Omental fat pad (tissue), 4 donors: ENCODE measurements at places on chromosomes 13 and 19.

DNA sequence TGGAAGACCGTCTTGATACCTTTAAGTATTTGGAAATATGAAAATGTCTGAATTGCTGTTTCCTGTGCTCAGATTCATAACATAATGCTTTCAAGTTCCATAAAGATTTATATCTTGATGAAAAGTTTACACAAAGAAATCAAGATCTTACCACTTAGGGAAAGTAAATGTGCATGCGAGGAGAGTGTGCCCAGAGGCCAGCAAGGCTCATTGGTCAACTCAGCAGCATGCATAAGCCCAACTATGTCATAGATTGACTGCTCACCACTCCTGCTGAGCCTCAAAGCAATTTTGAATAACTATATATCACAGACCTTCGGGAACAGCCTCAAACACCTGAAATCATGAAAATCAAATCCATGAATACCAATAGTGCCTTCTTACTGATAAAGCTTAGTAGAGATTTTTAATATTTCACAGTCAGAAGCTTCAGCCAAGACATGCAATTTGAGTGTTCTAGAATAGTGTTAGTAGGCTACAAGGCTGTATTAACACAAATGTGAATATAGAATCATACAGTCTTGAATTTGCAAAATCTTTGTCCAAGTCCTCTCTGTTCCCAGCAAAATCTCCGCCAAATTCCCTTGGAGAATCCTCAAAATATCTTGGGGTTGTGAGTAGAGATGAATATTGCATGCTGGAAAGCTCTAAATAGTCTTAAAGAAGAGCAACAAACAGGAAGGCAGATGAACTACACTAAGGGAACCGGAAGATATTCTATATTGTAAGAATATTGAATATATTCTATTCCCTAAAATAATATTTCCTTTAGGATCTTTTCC, 124.1 kb downstream of the DCLK1 start:
- DNase-seq: no peak

DNA sequence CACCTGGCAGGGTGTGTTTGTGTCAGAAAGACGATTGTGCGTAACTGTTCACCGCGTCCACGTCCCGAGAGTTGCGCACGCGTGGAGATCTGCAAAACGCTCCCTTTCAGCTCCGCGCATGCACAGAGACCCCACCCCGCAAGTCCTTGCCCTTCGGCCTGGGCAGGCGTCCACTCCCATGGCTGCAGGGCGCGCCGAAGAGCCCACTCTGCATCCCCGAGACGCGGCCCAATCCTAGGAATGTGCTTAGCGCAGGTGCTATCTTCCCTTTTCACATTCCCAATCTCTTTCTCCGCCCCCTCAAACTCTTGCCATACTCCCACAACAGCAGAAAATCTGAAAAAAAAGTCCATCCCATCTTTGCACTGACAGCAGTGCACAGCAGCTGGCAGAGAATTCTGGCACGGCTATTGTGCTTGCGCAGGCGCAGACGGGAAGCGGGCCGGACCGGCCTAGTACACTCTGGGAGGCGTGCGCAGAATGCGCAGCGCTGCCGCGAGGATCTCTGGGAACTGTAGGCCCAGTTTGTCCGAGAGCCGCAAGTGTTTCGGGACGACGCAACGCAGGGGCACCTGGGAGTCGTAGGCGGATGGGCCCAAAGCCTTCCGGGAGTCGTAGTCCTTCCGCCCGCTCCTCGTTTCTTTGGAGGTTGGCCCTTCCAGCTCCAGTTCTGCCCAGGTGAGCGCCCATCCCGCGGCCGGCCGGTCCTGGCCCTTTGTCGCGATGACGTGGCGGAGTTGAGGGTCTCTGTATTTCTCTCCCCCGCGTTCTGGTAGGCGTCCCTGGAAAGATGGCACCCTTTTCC, 23.1 kb downstream of the ZNF175 start:
- DNase-seq: peak; percentile 88

DNA sequence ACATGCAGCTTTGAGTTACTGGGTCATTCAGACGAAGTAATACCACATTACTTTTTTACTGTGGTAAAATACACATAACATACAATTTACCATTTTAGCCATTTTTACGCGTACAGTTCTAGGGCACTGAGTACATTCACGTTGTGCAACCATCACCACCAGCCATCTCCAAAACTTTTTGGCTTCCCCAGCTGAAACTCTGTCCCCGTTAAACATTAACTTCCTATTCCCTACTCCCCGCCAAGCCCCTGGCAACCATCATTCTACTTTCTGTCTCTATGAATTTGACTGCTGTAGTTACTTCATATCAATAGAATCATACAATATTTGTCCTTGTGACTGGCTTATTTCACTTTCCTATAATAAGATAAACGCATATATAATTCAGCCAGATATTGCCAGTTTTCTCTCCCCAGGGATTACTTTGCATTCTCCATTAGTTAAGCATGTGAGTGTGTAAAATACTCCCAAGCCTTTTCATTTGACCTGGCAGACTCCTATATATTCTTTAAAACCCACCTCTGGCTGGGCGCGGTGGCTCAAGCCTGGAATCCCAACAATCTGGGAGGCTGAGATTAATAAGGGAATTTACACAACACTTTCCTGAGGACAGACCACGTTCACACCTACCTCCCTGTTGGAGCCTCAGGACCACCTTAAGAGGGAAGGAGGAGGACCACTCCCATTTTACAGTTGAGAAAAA, 10.0 kb upstream of the CYP4F22 start:
- DNase-seq: no peak

GRCh38 chr19:13094771-13095392, 7.8 kb downstream of the LYL1 start:
- no peak for DNase-seq

GRCh38 chr13:33072282-33072681, 56.1 kb downstream of the KL start:
- no peak for DNase-seq

GRCh38 chr19:48120505-48120904, 9.9 kb upstream of the PLA2G4C start:
- no peak for DNase-seq

- DNase-seq: no peak
Measured at GRCh38 chr19:18014197-18014596, 6.2 kb downstream of the ARRDC2 start.

DNA sequence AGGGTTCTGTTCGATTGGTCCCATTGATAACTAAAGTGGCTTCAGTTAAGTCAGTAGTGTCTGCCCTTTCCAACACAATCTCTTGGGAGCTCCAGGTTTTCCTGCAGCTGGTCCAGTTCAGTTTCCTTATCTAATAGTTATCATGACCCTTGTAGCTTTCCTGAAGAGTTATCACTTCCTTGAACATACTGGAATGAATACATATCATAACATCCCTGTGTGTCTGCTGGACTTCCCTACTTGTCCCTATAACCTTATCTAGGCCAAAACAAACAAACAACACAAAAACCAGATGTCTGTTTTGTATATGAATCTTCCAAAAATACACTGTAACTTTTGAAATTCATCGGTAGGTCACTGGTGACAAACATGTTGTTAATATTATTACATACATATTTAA, 167.6 kb downstream of the DCT start:
- no peak for DNase-seq

GRCh38 chr19:1037621-1038064, 2.3 kb upstream of the ABCA7 start:
- DNase-seq: no peak

DNA sequence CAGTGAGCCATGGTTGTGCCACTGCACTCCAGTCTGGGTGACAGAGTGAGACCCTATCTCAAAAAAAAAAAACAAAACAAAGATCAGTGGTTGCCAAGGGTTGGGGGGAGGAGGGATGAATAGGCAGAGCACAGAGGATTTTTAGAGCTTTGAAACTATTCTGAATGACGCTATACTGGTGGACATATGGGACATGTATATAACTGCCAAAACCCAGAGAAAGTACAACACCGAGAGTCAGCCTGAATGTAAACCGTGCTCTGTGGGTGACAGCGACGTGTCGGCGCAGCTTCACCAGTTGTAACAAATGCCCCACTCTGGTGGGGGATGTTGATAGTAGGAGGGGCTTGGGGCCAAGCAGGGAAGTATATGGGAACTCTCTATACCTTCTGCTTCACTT, 32.9 kb downstream of the ZIC5 start:
- no peak for DNase-seq

GRCh38 chr13:26007261-26008125, 44.3 kb downstream of the SHISA2 start:
- DNase-seq: no peak

GRCh38 chr13:34011552-34012085, 193.7 kb downstream of the RFC3 start:
- no peak for DNase-seq

DNA sequence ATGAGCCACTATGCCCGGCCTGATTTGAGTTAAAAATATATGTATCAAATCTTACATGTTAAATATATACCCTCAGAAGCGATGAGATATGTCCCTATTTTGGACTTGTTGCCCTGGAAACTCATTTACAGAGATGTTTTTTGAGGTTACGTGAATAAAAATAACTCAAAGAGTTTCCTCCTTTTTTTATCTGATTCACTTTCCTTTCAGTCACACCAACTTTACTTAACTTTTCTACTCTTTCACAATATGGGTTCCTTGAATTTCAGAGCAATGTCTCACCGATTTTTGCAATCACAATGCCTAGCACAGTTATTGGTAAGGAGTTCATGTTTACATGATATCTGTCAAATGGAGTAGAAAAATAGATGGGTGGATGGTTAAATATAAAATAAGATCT, 2.3 kb downstream of the OR7C2 start:
- DNase-seq: no peak

GRCh38 chr19:13162724-13163608, 12.8 kb downstream of the IER2 start:
- peak; percentile 92 for DNase-seq

DNA sequence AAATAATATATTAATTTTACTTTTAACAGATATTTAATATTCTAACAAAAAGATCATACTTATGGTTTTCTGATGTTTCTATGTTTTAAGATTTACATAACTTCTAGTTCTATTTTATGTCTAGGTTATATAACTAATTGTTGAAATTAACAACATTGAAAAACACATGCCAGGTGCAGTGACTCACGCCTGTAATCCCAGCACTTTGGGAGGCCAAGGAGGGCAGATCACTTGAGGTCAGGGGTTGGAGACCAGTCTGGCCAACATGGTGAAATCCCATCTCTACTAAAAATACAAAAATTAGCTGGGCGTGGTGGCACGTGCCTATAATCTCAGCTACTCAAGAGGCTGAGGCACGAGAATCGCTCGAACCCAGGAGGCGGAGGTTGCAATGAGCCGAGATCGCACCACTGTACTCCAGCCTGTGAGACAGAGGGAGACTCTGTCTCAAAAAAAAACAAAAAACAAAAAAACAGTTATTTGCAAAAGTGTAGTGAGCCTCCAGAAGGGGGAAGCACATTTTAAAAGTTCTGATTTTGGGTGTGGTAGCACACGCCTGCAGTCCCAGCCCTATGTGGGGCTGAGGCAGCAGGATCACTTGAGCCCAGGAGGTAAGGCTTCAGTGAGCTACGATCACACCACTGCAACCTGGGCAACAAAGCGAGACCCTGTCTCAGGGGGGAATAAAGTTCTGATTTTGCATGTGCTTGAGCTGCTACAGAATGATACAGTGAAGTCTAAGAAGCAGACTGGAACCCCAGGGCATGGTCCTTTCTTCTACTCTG, 18.7 kb downstream of the MIPEP start:
- DNase-seq: no peak

DNA sequence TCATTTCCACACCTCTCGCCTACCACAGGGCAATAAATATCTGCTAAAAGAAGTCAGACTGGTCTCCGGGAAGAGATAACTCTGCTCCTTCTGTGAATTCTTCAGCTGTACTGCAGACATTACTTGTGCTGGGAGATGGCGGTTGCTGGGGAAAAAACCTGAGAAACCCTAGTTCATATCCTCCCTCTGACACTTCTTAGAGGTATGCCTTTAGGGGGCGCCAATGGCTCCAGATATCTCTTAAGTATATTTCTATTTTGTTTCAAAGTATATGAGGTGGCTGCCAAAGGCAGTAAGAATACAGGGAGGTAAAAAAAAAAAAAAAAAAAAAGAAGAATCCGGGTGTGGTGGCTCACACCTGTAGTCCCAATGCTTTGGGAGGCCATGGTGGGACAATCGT, 175.2 kb downstream of the PAN3 start:
- DNase-seq: no peak

GRCh38 chr13:79497852-79498251, 16.9 kb downstream of the NDFIP2 start:
- DNase-seq: no peak

- no peak for DNase-seq
Measured at GRCh38 chr13:32086791-32087441, 55.3 kb downstream of the FRY start.

DNA sequence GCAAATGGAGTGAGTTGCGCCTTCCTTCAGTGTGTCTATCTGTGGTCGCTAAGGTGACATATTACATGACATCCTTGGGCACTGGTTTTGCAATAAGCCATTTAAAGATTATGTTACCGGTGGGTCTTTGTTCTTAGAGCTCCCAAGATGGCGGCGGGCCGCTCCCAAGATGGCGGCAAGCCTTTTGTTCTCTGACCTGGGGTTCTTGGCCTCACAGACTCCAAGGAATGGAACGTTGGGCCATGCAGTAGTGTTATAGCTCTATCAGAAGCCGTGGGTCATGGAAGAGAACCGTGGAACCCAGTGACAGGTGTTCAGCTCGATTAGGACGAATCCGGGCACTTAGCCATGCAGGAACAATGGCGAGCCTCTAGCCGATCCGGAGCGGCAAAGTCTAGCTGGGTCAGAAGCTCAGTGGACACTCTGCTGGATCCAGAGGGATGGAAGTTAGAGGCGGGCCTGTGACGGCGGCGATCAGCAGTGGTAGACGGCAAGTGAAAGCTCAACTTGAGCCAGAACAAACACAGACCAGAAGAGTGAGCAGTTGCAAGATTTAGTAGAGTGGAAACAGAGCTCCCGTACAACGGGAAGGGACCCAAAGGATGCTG, 188.6 kb downstream of the TEX29 start:
- no peak for DNase-seq

DNA sequence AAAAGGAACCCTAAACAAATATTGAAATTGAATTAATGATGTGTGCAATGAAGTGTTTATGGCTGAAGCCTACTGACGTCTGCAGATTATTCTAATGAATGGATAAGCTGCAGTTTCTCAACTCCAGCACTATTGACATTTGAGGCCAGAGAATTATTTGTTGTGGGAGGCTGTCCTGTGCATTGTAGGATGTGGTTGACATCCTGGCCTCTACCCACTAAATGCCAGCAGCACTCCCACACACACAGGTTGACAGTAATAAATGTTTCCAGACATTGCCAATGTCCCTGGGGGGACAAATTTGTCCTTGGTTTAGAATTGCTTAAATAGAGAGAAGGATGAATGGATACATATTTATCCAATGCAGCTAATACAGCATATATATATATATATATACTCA, 19.2 kb upstream of the MYH14 start:
- no peak for DNase-seq

GRCh38 chr19:50238043-50238442, 34.6 kb downstream of the MYH14 start:
- no peak for DNase-seq

- DNase-seq: no peak
Measured at GRCh38 chr13:41631296-41631965, 174.1 kb downstream of the RGCC start.

GRCh38 chr19:31232180-31232579, 117.1 kb downstream of the TSHZ3 start:
- no peak for DNase-seq
